ENCODE measurements at places on chromosomes 1 and 21.

- no peak for DNase-seq
Measured at GRCh38 chr1:50080904-50081586, 27.7 kb upstream of the ELAVL4 start.

DNA sequence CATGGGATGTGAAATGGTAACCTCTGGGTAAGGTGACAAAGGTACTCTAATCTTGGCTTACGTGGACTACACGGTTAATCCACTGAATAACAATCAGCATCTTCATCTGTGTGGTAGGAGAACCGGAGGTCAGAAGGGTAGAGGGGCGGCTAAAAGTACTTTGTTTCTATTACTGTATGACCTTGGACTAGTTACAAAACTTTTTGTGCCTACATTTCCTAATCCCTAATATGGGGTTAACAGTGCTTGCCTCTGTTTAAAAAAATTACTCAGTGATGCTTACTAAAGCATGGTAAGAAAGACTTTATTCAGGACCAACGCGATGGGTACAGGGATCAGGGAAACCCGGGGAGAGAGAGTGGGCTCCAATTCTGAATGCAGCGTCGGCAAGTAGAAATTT is 1.7 kb upstream of the MRPS6 start:
- no peak for DNase-seq

- DNase-seq, result no peak
Measured at GRCh38 chr1:100313382-100313781, 38.9 kb upstream of the CDC14A start.

GRCh38 chr1:177928194-177928593 is 41.7 kb downstream of the SEC16B start:
- no peak for DNase-seq

DNA sequence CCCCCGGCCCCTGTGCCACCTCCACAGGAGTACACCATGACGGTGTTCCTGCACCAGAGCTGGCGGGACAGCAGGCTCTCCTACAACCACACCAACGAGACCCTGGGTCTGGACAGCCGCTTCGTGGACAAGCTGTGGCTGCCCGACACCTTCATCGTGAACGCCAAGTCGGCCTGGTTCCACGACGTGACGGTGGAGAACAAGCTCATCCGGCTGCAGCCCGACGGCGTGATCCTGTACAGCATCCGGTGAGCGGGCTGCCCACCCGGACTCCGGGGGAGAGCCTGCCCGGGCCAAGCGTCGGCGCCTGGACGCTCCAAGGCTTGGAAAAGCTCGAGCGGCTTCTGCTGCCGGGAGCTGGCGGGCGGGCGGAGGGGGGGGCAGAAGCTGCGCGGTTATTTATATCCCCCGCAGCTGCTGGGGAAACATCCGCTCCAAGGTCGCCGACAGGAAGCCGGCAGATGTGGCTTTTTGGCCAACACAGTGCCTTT is 6.4 kb downstream of the GABRD start:
- no peak for DNase-seq

DNA sequence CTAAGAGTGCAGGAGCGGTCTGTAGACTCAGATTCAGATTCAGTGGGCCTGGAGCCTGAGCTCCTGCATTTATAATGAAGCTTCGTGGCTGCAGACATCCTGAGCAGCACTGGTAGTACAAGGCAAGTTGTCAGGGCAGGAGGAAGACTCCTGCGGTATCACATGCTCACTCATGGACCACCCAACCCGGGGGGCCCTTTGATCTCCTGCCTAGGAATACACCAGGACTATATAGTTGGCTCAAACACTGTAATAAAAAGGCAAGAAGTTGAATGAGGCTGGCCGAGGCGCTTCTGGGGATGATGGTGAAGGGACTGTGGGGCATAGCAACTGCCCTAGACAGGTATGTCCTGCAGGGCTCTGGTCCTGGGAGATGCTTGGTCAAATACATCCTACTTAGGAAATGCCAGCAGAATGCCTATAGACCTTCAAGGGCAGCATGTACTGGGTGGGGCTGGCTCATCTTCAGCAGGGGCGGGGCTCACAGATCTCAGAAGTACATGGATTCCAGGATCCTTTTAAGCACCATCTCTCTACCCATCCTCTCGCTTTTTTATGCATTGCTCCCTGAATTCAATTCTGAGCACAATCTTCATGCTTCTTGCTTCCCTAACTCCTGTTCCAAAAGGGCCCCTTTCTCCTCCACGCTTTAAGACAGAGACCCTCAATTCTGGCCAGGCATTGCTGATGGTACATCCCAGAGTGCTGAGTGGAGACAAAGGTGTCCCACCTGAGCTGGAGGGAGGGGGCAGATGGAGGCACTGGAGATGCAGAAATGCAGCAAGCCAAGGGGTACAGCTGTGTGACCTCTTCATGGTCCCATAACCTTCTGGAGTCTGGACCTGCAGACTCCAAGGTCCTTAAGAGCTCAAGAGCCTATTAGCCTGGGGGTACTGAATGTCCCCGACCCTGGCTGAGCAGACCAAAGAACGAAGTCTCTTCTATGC is 2.1 kb upstream of the RAP1GAP start:
- no peak for DNase-seq

GRCh38 chr21:43929217-43929971 is 64.4 kb downstream of the AGPAT3 start:
- DNase-seq, result no peak

DNA sequence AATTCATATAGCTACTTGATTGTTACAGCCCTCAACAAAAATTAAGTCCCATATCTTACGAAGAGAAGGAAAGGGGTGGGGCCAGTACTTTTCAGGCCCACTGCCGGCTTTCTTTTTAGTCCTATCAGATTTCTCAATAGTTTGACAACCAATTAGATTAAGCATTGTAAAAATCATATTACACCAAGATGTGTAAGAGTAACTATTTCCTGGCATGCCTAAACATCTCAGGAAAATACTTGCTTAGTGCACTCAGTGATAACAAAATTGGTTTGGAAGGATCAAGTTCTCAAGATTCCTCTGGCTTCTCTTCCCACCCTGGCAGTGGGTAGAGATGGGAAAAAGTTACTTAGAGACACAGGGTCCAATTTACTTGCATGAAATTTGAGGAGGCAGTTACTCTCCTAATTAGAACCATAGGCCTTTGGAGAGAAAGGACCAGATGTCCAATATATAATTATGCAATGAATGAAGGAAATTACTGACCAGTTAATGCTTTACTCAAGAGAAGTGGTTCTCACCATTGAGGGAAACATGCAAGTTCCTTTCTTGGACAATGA is 30.1 kb downstream of the STPG1 start:
- no peak for DNase-seq

DNA sequence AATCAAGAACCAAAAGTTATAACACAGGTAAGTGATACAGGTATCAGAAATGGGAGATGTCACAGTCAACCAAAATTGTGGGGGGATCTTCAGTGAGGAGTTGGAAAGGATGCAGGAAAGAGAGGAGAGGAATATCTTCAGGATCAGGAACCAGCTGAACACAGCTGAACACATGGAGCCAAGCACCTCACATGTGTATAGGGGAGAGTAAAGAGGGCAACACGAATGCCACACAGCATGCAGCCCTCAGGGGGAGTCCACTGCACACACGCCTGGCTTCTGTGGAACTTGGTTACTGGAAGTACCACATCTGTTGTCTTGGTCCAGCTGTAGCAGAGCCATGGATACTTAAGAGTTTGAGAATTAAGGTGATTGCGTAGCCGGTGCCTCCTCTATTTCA is 218.8 kb downstream of the RGS7 start:
- DNase-seq, result no peak

DNA sequence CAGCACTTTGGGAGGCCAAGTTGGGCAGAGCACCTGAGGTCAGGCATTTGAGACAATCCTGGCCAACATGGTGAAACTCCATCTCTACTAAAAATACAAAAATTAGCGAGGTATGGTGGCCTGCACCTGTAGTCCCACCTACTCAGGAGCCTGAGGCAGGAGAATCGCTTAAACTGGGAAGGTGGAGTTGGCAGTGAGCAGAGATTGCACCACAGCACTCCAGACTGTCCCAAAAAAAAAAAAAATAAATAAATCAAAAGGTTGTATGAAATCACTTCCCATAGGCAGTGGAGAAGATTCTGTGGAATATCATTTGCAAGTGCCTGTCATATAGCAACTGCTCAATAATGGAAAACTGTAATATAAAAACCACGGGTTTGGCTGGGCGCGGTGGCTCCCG is 65.1 kb upstream of the SERBP1 start:
- DNase-seq, result no peak

- no peak for DNase-seq
Measured at GRCh38 chr1:236228411-236228810, 53.3 kb downstream of the ERO1B start.

GRCh38 chr1:233440951-233441401 is 113.5 kb downstream of the MAP3K21 start:
- no peak for DNase-seq

DNA sequence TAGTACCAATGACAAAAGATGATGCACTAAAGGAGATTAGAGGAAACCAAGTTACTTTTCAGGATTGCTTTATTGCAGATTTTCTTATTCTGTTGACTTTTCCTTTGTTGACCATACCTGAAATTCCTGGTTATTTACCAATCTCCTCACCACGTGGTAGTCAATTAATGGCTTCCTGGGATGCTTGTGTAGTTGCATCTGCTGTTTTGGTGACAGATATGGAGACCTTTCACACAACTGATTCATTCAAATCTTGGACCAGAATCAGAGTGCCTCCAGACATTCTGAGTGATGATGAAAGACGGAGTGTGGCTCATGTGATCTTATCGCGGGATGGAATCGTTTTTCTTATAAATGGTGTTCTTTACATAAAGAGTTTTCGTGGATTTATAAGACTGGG is 91.3 kb downstream of the CATSPERE start:
- DNase-seq, result no peak

GRCh38 chr1:119815361-119815760 is 4.1 kb upstream of the REG4 start:
- DNase-seq, result no peak

GRCh38 chr1:6794164-6794563 is 8.9 kb downstream of the CAMTA1 start:
- no peak for DNase-seq

DNA sequence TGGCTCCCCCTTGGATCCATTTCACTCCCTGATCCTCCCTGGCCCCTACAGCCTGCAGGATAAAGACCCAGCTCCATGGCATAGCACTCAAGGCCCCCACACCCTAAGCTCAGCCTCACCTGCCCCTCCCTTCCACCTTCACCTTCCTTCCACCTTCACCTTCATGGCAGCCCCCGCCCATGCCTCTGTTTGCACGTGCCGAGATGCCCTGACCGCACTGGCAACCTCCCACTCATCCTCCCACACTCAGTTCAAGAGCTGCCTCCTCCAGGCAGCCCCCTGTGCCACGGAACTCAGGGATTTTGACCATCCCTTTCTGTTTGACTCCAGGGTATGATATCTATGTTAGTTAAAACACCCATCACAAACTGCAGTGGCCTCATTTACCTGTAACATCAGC is 109.8 kb downstream of the RAVER2 start:
- no peak for DNase-seq

DNA sequence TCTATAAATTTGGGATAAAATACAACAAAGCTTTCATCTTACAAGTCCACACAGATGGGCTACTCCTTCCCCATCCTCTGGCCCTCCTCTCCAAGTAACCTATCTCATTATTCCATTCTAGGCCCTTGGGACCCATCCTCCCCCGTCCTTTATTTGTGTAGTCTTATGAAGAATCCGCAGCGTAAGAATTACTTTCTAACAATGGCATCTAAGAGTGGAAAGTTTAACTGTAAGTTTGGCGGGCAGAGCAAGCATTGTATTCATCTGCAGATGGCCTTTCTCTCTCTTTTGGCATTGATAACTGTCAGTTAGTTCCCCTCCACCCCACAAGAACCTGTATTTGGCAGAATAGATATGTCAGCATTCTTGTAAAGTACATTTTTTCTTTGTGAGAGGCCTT is 91.9 kb upstream of the TSPAN2 start:
- no peak for DNase-seq

- DNase-seq, result no peak
Measured at GRCh38 chr1:74785944-74786343, 53.0 kb downstream of the TYW3 start.

- DNase-seq, result no peak
Measured at GRCh38 chr1:3403388-3404231, 50.9 kb upstream of the ARHGEF16 start.

GRCh38 chr1:226494092-226494609 is 54.4 kb upstream of the STUM start:
- no peak for DNase-seq

DNA sequence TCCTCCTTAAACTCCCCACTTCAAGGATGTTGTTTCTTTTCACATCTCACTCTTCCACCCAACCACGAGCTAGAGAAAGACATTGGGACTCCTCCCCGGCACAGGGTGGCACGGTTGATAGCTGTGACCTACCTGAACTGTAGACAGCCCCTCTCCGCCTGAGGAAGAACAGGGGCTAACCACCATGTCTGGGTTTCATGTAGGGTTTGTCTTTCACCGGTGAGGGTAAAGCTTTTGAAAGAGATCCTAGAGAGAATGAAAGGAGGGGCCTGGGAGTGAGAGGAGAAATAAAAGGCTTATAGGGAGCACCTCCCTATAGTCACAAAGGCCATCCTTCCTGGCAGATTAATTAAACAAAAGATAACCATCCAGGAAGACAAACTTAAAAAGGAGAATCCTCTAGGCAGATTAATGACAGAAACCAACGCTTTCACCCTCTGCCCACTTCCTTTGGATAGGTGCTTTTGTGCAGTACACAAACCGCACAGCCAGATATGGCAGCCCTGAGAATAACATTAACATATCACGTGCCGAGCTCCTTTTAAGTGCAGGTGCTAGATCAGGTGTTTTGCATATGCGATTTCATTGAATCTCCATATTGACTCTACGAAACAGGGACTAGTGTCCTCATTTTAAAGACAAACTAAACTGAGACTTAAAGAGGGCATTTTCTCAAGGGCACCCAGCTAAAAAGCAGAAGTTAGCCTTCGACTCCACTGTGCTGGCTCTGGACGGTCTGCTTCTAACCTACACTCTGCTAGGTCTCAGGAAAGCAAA is 178.1 kb upstream of the RUNX1 start:
- no peak for DNase-seq

- no peak for DNase-seq
Measured at GRCh38 chr1:6071219-6071618, 25.5 kb downstream of the KCNAB2 start.

DNA sequence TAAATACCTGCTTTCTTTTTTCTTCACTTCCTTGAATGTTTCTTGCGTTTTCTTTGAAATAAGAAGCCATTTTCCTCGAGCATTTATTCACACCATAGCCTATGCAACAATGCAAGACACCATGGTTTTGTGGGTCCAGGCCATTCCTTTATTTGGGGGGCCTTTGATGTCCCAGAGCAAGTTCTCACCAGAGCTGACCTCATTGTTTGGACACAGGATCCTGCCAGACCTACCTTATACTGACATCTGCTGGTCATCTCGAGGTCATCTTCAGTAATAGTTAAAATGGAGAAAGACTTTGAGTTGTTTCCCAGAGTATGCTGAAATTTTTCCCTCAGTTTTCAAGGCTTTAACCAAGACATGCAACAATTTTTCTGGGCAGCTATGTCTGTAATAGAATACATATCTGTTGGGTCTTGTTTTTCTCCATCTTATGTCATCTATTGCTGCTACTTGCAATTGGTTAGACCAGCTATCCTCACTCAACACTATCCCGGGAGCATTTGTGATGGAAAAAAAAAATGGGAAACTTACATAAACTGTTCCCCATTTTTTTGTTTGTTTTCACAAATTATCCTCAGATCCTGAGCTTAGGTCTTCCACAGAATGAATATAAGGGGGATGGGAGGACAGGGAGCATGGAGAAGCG is 34.0 kb upstream of the BACE2 start:
- DNase-seq, result no peak

Data from stimulated activated CD4-positive, alpha-beta T cell treated with anti-CD3 and anti-CD28 coated beads, TNF-alpha, amount 100 ng/mL, for 1 hour (primary cell).